ENCODE measurements at places on chromosomes 7 and 10.

DNA sequence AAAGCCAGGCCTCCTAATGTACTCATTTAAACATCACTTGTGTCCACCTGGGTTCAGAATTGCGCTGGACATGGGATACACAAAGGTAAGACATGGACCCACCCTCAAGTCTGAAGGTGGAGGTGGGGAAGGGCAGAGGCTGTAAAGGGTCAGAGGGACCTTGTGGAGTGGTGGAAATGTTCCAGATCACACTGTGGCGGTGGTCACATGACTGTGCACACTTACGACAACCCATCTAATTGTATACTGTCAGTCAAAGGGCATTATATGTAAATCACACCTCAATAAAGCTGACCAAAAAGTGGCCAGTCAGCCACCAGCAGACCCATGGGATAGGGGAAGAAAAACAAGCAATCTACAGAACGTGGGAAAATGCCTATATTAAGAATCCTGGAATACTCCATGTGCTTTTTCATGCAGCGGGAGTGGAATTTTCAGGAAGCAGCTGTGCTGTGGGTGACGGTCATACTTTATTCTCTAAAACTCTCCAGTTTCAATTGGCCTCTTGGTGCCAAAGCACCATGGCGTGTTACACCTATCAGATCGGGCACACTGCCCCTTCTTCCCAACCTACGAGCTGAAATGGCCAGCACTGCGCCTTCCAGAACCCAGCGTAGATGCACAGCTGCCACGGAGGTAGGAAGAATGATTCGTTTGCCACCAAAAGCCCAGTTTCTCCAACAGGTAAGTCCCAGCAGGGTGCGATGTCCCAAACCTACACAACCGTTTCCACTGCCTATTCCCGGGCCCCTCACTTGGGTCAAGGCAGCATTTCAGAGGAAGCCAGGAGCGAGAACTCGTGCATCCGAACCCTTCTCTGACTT lies 69.8 kb downstream of the PRKAG2 start:
- no peak for DNase-seq

GRCh38 chr7:80124526-80125264 lies 9.9 kb upstream of the GNAI1 start:
- no peak for DNase-seq

DNA sequence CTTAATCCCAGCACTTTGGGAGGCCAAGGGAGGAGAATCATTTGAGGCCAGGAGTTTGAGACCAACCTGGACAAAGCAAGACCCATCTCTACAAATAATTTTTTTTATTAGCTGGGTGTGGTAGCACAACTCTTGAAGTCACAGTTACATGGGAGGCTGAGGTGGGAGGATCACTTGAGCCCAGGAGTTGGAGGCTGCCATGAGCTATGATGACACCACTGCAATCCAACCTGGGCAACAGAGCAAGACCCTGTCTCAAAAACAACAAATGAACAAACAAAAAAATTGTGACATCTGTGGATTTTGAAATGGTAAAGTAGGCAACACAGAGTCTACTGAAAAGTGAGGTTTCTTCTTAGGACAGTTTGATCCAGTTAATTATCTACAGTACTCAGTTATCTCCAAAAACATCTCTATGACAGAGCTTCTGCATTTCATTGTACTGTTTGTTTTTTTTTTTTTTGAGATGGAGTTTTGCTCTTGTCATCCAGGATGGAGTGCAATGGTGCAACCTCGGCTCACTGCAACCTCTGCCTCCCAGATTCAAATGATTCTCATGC lies 3.3 kb upstream of the ANKRD61 start:
- DNase-seq: no peak

- no peak for DNase-seq
Measured at GRCh38 chr10:132266594-132267161, 41.1 kb downstream of the STK32C start.

GRCh38 chr10:71534568-71535194 lies 138.0 kb downstream of the CDH23 start:
- DNase-seq: no peak

Measured in stimulated activated effector memory CD8-positive, alpha-beta T cell treated with anti-CD3 and anti-CD28 coated beads, Interleukin-12 subunit alpha, Interleukin-12 subunit beta, amount 100 ng/mL, for 72 hours (primary cell).